ENCODE measurements at places on chromosomes 3 and 15.

- no peak for DNase-seq
These were observed 14.6 kb upstream of the DUSP7 start for GRCh38 chr3:52070724-52071621.

DNA sequence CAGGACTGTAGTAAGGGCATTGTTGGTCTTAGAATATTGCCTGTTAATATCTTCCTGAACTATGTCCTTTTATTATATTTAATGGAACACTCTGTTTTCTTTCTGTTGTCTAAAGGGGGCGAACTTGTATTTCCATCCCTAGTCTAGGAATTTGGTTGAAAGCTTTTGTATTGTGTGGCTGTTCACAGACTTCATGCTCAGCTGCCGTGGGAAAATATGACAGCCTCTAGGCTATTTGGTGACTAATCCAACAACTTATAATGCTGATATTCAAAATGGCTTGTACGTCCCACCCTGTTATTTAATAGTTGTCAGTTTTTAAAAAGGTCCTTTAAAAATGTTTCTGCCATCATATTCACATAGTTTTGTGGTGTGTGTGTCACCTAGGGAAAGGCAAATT, 202.6 kb downstream of the KLHL25 start:
- DNase-seq, result peak; percentile 88

DNA sequence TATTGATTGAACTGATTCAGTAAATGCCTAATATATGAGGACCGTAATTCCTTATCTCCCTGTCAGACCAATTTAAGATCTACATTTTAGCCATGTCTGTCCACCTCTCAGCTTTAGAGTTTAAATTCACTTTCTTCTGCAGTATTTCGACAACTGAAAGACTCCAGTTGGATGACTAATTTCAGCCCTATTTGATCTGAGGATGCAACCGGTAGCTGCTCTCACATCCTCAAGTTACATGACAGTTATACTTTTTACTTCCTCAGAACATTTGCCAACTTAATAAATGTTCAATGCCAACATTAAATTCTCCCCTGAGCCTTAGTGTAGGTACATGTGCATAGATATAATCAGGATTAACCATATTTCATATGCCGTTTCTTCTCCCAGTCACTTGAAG, 2.5 kb upstream of the HHLA2 start:
- no peak for DNase-seq

DNA sequence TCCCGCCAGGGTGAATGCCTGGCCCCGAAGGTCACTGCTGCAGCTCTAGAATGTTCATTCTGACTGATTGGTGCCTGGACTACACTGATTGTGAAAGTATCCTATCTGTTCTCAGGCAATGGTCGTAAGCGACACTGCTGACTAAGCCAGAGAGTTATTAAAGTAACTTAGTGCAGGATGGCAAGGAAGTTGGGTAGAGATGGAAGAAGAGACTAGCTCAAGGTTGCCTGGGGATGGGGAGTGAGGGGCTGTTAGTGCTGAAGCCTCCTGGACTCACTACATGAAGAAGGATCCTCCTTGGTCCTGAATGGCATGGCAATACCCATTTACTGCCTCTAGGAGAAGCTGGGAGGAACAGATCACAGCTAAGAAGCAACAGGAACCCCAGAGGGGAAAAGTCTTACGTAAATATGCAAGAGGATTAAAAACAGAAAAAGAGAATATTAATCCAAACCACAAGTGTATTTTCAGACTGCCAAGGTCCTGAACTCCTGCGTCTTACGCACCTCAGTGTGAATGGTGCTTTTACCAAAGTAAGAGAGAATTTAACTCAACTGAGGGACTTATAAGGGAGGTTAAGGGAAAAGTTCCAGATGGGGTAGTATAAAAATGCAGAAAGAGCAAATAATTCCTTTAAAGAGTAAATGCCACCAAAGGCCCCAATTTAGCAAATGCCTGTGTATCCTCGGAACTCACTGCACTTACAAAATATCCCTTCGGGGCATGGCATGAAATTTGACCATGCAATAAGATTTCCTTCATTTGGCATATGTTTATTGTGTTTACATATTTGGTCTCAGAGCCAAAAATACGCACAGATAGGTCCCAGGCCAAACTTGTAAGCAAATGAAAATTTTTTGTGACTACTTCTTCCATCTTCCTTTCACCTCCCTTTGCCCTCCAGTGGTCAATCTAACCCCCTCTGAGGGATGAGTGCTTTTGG, 64.0 kb upstream of the DGKG start:
- peak; percentile 55 for DNase-seq

GRCh38 chr3:195582947-195583346, 793 bp downstream of the APOD start:
- no peak for DNase-seq

DNA sequence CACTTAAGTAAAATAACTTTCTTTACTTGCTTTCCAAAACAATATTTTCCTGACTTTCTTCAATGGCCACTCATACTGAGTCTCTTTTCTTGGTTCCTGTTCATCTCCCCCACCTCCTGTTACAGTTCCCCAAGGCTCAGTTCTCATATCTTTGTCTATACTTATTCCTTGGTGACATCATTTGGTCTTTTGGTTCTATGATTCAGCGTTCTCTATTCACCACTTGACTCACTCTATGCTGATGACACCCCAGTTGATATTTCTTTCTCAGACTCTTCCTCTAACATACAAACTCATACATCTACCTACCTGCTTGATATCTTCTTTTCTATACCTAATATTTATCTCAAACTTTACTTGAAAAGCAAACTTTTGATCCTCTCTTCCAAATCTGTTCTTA, 85.0 kb upstream of the P3H2 start:
- peak; percentile 84 for DNase-seq

DNA sequence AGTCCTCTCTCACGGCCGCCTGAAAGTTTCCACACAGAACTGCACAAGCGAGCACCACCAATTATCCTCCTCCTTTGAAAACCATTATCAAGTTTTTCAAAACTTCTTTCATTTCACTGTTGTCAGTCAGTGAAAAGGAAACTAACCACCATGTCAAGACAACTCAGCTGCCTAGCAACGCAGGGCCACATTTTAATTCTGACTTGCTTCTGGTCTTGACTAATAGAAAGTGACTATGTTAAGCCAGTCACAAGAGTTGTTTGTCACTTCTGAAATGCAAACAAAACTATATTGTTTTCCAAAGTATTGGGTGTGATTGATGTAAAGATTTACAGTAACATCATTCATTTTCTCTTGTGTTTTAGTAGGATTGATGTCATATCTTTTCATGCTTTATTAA, 612.8 kb upstream of the AGTR1 start:
- no peak for DNase-seq

DNA sequence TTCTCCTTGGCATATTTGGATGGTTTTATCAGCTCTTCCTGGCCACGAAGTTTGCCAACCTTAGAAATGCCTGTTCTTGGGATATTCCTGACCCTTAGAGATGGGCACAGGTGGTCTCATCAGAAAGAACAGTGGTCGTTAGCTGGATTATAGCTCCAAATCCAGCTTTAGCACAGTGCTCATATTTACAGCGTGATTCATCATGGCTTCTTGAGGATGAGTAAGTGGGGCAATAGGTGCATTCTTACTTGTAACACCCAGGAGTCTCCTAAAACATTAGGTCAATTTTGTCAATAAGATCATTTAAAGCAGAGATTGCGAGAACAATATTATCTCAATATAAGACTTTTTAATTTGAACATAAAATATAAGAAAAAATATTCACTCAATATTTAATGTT, 191.9 kb downstream of the GABRB3 start:
- no peak for DNase-seq

GRCh38 chr3:84783281-84783680, 175.5 kb upstream of the CADM2 start:
- DNase-seq, result no peak

- DNase-seq, result no peak
These were observed 98.8 kb upstream of the PLXND1 start for GRCh38 chr3:129705274-129705673.

GRCh38 chr3:160129459-160130061, 95.7 kb upstream of the C3orf80 start:
- DNase-seq, result peak; percentile 99

DNA sequence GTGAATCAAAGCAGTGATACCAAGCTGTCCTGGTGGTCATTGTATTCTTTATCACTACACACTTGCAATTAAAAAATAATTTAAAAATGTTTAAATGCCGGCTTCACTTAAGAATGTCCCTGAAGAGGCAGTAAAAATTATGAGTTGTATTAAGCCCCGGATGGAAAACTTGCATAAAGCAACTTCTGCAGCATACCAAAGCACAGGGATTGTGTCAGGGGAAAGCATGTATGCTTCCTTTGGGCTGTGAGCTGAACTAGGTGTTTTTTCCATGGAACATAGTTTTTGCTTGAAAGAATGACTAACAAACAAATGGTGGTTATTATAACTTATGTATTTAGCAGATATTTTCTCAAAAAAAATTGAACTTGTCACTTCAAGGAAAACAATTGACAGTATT, 143.1 kb downstream of the ARNT2 start:
- peak; percentile 40 for DNase-seq

DNA sequence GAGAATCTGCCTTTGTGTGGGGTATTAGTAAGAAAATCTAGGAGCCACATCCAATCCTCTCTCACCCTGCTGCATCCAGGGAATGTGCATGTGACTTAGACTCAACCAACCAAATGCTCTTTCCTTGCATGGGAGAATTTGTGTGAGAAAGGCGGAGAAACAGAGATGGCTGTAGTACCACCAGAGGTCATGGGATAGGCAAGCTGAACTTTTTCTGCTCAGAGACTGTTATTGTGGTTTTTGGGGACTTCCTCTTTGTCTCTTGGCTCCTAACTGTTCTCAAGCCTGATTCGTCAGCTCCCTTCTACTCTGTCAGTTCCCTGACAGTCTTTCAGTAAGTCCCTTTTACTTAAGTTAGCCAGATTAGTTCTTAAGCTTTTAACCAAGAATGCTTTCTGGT, 2.6 kb upstream of the ZSCAN2 start:
- peak; percentile 13 for DNase-seq

DNA sequence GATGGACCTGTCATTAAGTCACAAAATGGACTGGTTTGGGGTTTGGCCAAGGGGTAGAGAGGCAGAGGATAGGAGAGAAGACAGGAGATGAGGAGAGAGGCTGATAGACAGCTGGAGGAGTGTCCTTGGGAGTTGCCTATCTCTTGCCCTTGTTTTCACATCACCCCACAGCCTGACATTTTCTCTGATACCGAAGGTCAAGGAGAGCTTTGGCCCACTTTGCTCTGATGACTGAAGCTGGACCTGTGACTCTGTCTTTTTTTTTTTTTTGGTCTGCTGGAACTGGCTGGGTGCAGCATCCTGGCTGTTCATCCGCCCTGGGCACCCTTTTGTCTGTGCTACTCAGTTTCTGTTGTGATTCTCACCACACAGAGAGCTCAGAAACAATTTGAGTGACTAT, 5.1 kb downstream of the GPD1L start:
- DNase-seq, result no peak

DNA sequence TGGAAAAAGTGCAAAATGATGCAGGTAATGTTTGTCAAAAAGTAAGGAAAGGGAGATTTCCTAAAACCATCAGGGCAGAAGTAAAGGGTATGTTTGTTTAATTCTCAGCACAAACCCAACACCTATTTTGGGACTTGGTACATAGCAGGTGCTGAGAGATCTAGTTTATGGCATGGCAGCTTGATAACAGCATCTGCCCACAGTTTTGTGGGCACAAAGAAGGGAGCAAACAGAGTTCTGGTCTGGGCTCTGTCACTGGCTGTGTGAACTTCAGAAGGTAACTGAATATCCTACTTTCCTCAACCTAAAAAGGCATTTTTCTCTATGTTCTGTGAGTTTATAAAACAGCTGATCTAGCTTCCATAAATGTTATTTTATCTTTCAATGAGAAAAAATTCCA, 141.6 kb downstream of the PLCH1 start:
- DNase-seq, result no peak

- DNase-seq, result no peak
These were observed 105.5 kb upstream of the MRPL3 start for GRCh38 chr3:131608296-131608695.

All from fibroblast of skin of right biceps (primary cell).